ENCODE measurements at places on chromosomes 7 and 10. TPM values are rescaled to one million over a fixed set of nuclear protein-coding genes. Genes with fewer than 3 reads are reported as not detected.

DNA sequence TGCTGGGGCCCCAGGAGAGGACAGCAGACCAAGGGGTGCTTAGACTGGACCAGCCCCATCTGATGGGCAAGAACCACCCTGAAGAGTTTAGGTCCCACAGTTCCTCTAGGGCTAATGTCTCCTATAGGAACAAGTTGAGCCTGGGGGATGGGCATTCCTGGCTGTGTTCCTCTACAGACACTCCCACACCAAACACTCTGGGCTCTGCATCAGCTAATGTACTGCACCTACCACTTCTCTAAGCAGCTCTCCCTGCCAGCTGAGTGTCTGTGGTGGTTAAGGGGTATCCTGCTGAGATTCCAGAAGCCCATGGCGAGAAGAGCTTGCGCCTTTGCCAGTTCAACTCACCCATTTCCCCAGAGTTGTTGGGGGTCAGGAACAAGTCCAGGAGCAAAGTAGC lies 284.1 kb upstream of the CSTF2T start:
- DNase-seq = no peak

- no peak for DNase-seq
These were observed 309.3 kb downstream of the PAXIP1 start for GRCh38 chr7:154693661-154694060.

DNA sequence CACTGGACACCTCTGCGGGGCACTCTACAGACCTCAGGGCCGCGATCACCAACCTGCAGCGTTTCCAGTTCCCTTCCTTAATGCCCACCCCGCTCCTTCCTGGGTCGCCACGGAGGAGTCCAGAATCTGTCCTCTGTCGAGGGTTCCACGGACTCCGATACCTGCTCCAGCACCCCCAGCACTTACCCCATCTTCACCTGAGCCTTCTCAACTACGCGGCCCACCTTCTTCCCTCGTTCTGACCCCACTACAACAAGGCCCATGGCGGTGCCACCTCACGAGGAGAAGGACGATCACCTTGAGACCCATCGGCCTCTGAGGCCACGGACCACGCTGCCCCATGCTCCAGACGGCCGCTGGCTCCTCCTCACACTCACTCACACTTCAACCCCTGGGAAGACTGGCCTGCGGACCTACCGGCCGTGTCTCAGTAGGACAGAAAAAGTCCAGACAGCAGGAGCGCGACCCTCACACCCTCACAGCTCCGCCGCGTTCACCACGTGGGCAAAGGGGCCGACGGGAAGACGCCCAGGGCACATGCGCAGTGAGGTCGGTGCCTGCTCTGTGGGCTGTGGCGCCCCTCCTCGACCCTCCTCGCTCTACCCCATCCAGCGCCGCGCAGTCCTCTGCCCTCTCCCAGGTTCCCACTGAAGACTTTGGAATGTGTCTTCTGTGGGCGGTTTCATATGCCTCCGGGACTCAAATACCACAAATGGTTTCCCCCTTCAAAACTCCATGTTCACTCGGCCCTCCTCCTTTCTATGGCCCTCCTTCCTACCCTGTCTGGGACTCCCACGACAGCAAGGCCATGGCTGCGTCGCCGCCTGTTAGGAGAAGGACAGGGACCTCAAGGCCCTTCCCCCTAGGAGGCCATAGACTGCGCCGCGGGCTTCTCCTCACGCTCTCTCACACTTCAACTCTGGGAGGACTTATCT lies 193.9 kb upstream of the PHF14 start:
- DNase-seq = no peak

GRCh38 chr7:38545977-38546376 lies 85.2 kb downstream of the AMPH start:
- DNase-seq = no peak

DNA sequence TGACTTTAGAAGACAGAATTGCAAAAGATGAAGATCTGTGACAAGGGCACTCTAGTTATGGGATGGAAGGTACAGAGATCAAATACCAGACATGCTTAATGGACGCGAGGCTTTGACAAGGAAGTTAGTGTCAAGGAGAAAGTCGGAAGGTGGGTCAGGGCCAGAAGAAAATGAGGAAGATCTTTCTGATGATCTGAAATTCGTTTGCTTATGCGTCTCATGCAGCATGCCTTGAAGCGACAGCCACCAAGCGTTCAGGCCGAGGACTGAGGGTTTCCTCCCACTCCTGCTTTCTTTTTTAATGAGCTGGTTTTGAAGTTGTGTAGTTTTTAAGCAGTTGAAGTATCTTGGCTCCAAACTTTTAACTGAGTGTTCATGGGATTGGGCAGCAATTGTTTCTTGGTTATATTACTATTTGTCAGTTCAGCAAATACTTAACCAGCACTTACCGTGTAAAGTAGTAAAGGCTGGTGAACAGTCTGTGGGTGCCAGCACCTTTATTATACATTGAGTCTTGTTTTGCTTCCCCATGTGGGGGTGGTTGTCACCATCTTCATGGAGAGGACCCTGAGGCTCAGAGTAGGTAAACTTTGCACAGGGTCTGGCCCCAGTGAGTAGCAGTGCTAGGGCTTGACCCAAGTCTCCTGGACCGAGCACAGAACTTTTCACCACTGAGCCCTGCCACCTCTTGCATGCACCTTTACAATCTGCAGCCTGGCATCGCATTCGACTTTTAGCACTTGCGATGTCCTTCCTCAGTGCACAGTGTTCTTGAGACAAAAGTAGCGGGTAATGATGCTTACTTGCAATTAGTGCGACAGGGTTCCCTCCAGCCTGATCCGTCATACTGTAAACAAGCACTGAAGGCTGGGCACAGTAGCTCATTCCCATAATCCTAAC lies 14.3 kb upstream of the BHLHA15 start:
- DNase-seq = no peak

GRCh38 chr10:91711885-91712680 lies 79.2 kb upstream of the PPP1R3C start:
- no peak for DNase-seq

Gene SYCE1
- not detected for total RNA-seq

Gene CLEC5A
- total RNA-seq = not detected

Gene TAS2R4
- total RNA-seq = 0.06 TPM

Gene LLCFC1
- total RNA-seq = not detected

Gene ACTL6B
- not detected for total RNA-seq

All from LHCN-M2 (cell line).